ENCODE measurements at places on chromosomes 3 and 15. TPM values are rescaled to one million over a fixed set of nuclear protein-coding genes. Genes with fewer than 3 reads are reported as not detected.

DNA sequence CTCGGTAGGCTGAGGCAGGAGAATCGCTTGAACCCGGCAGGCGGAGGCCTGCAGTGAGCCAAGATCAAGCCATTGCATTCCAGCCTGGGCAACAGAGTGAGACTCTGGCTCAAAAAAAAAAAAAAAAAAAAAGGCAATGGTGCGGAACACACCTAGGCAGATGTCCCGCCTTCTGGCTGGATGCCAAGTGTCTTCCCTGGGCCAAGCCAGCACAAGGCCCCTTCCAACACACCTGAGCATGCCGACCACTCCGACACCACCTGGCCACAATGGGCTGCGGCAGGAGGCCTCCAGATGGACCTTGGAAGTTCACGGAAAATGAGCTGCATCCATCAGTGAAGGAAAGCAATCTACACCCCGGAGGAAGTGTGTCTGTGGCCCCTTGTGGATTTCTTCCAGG is 19.0 kb downstream of the NUP210 start:
- no peak for DNase-seq
- no peaks in the 10 kb centered on the region for H3K27me3 ChIP-seq
- H3K27ac ChIP-seq, result no peak overlapping the region
- H3K36me3 ChIP-seq, result no peaks in the 10 kb centered on the region
- no peak overlapping the region for H3K4me3 ChIP-seq

UQCRC1 gene
- 288 TPM for total RNA-seq

DNA sequence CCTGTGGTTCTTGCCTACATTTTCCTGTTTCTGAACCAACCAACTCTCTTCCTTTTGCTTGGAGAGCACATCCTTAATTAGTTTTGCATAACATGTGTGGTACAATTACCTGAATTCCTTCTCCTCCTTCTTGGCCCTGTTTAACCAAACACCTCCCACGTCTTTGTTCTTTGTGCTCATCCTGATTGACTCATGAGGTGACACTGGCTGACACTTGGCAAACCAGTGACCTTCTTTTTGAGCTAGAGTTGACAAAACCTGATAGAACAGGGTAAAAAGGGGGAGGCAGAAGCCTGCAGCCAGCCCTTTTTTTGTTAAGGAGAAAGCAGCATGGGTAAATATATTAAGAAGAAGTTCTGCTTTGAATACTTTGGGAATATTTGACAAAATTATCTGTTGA is 99.2 kb upstream of the SAMMSON start:
- H3K27me3 ChIP-seq, result peaks cover 11% of the 10 kb centered on the region
- no peak for DNase-seq
- H3K4me3 ChIP-seq, result no peak overlapping the region
- no peak overlapping the region for H3K27ac ChIP-seq
- H3K4me1 ChIP-seq, result peaks cover 20% of the 10 kb centered on the region

GRCh38 chr15:64251658-64252057 is 88.8 kb upstream of the PPIB start:
- no peak for DNase-seq
- peaks cover 3% of the 10 kb centered on the region for H3K36me3 ChIP-seq
- H3K4me1 ChIP-seq, result peaks cover 14% of the 10 kb centered on the region
- no peak overlapping the region for H3K27ac ChIP-seq

OSTN gene
- 0.75 TPM for total RNA-seq

DNA sequence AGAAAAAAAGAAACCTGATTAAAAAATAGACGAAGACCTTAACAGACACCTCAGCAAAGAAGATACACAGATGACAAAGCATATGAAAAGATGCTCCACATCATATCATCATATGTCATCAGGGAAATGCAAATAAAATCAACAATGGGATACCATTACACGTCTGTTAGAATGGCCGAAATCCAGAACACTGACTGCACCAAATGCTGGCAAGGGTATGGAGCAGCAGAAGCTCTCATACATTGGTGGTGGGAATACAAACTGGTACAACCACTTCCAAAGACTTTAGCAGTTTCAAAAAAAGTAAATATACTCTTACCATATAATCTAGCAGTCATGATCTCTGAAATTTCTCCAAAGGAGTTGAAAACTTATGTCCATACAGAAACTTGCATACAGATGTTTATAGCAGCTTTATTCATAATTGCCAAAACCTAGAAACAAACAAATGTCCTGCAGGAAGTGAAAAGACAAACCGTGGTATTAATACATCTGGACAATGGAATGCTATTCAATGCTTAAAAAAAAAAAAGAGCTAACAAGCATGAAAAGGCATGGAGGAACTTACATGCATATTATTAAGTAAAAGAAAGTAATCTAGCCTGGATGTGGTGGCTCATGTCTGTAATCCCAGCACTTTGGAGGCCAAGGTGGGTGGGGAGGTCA is 107.4 kb downstream of the HES1 start:
- peaks cover 4% of the 10 kb centered on the region for H3K27me3 ChIP-seq
- DNase-seq, result no peak
- H3K36me3 ChIP-seq, result no peaks in the 10 kb centered on the region
- H3K4me3 ChIP-seq, result no peak overlapping the region

DNA sequence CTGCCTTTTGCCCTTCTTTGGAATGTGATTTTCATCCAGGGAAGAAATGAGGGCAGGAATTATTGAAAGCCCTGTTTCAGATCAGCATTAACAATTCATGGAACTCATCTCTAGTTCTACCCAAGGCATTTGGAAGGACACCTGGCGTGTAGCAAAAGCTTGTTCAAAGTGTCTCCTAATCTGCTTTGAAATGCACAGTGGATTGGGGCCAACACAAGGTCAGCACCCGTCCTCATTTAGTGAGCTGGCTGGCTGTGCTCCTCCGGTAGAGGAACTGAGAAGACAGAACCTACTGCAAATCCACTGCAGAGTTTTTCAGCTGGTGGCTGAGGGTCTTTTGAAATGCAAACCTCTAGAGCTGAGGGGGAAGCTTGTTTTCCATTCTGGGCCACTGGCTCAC is 141.6 kb upstream of the STT3B start:
- H3K36me3 ChIP-seq, result peaks cover 5% of the 10 kb centered on the region
- no peak overlapping the region for H3K27ac ChIP-seq
- peaks cover 8% of the 10 kb centered on the region for H3K4me1 ChIP-seq
- H3K4me3 ChIP-seq, result no peak overlapping the region
